LNCaP clone FGC (cell line): ENCODE measurements at places on chromosomes 1 and 21.

GRCh38 chr1:212218911-212219310 is 66.3 kb upstream of the PPP2R5A start:
- no peak for DNase-seq

GRCh38 chr1:23196627-23197328 is 20.5 kb downstream of the HTR1D start:
- DNase-seq, result no peak

DNA sequence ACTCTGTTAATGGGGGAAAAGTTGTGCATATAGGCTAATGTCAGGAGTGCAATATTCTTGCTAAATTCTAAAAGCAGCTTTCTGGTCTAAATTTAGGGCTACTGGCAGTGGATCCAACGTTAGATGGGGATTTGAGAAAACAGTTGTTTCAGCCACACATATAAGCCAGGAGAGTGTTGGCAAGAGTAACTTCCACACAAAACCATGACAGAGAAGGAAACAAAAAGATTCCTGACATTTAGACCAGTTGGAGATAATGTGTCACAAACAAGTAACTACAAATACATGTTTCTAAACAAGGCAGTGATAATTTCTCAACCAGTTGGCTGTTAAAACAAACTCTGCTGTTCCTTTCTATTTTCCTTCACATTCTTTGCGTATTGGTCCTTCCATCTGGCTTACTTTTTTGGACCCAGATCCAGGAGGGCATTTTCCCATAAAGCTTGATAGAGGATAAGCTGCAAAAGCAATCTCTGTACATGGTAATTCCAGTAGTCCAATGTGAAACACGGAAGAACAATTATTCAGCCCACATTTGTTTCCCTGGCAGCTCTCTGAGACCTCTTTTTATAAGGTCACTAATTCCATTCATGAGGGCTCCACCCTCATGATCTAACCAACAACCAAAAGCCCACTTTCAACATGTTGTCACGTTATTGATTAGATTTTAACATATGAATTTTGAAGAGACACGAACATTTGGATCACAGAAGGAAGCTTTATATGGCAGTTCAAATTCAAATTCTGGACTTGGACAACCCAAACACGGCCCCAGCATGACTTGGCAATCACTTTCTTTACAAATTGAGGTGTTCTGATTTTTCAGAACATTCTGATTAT is 1888.6 kb downstream of the MRPL39 start:
- DNase-seq, result no peak

DNA sequence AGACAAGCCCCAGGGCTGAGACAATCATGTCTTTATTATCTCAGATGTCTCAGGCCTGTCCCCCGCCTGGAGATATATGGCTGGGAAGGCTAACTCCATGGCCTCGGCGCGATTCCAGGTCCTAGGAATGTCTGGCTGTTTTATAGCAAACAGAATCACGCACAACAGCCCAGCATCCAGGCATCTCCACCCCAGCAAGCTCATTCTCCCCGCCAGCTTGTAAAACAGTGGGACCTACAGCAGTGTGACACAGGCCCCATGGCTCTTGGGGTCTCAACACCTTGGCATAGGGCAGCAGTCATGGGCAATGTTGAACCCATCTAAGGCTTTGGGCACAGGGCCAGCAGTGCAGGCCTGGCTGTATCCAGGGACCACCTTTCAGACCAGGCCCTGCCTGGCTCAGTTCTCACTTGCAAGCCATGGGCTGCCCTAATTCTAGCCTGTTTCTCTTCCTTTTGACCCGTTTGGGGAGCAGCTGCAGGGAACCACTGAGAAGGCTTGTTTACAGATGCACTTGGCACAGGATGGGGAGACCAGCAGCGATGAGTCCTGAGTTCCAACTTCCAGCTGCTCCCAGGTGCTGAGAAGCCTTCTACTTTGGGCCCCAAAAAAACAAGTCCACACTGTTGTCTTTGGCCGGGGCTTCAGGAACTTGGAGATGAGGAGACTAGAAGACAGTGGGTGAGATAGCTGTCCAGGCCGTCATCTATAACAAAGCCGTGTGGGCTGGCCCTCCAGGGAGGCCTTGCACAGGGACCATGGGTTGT is 34.4 kb downstream of the WNT4 start:
- DNase-seq, result no peak
